CD4-positive, alpha-beta T cell treated with Interleukin-1 beta for 1 hour (primary cell): ENCODE measurements at places on chromosomes 6 and 20.

GRCh38 chr6:40845553-40845952 is 193.5 kb downstream of the UNC5CL start:
- no peak for DNase-seq

- DNase-seq, result no peak
These were observed 25.5 kb upstream of the MAPK13 start for GRCh38 chr6:36104836-36105235.

DNA sequence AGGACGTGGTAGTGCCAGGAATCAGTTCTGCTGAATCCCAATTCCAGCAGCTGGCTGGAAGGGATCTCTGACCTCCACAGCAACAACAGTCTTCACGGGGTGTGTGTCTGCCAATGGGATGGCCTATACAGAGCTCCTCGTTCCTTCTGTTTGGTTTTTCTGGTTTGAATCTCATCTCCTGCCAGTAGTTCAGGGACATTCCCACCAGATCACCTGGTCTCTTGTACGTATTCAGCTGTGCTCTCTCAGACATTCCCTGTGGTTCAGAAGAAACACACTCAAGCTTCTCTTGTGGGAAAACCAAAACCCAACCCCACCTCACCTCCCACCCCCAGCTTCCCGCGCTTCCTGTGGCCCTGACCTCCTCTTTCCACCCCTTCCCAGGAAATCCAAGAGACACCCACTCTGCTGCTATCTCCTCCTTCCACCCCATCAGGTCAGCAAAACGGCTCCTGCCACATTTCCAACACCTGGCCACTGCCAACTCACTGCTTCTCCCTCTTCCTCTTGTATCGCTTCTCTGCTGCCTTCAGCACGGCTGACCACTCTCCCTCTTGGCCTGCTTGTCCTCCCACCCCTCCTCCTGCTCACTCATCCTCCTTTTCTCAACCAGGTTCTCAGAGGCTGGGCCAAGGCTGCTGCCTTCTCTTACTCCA is 63.3 kb upstream of the PTGIS start:
- DNase-seq, result no peak

- no peak for DNase-seq
These were observed 27.9 kb downstream of the GCLC start for GRCh38 chr6:53517021-53517420.

DNA sequence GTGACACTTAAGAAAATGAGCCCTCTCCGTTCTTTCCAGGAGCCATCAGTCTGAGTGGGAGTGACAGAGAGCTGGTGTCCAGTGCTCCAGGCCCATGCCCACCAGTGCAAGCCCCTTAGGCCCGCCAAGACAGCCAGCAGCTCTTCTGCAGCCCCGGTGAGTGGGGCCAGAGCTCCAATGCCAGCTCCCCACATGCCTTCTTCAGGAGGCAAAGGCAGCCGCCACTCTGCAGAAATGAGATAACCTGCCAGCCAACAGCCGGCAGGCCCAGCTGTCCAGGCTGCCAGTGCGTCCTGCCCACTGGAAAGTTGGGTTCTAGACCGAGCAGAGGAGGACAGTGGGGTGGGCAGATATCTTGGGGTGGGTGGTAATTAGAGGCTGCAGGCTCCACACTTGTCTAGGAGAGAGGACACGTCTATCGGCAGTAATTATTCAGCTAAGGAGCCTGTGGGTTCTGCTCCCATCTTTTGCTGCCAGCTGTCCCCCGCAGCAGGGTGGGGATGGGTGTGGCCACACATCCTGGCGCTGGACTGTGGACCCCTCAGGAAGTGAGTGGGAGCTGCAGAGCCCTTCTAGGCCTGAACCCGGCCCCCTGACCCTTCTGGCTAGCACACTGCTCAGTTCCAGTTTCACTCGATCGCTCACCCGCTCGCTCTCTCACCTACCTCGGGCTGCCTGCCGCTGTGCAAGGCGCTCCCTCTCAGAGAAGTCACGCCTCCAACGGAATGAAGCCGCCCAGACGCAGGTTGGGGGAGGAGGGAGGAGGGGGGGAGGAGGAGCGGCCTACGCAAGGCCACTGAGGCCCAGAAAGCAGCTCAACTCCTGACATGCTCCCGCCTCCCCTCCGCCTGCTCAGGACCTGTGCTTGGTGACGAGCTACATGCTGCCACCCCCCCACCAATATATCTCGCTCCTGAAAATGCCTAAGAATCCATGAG is 3.6 kb downstream of the GRM4 start:
- DNase-seq, result no peak

DNA sequence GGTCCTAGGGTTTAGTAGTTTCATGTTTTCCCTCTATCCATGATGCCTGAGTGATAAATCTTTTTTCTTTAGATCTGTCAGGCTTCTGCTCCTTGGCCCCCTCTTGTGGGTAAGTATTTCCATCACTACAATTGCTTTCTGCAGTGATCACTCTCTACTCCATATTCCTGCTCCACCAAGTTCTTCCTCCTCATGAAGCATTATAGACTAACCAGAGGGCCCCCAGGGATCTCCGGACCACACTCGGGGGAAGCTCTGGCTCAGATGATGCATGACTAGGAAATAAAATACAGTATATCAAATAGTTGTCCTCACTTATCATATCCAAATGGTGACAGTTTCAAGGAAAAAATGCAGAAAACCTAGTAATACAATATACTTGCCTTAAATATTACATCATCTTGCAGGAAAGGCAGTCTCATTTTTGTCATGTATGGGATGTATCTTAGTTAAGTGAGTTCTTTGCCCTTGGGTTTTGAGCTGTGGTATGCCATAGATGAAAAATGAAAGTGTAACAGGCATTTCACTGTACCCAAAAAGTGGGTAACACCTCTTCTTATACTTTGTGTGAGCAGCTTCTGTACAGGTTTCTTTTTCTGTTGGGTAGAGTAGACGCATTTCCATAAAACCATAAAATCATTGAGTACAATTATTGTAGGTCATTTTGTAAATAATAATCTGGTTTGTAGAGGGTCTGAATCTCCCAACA is 200.9 kb upstream of the EYA4 start:
- DNase-seq, result no peak

GRCh38 chr20:39069976-39070375 is 107.8 kb downstream of the DHX35 start:
- DNase-seq, result no peak

DNA sequence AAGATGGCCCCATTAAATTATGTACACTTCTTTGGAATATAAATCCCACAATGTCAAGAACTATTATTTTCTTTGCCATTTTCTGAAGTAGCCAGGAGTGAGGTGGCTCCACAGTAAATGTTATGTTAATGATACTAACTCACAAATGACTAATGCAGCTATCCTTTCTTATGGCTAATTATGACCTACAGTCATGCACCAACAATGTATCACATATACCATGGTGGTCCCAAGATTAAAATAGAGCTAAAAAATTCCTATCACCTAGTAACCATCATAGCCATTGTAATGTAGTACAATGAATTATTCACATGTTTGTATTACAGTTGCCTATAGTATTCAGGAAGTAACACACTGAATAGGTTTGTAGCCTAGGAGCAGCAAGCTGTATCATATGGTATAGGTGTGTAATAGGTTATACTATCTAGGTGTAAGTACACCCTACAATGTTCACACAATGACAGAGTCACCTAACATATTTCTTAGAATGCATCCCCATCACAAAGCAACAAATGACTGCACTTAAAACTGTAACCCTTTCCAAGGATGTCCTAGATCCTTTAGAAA is 15.3 kb downstream of the ECHDC1 start:
- DNase-seq, result no peak

DNA sequence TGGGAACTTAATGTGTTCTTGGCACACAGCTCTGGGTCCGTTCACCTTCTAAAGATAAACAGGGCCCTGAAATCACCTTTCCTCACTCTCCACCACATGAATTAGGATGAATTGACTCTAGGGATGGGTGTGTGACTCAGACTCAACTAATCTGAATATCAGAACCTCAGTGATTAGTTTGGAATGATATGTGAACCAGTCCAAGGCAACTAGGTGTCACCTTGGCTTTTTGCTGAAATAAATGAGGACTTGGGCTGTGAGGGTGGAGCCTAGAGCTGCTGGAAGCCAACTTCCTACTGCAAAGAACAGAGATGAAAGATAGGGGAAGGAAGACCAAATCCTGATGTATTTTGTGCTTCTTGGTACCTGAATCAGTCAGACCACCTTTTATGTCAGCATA is 132.0 kb upstream of the RNF24 start:
- no peak for DNase-seq

DNA sequence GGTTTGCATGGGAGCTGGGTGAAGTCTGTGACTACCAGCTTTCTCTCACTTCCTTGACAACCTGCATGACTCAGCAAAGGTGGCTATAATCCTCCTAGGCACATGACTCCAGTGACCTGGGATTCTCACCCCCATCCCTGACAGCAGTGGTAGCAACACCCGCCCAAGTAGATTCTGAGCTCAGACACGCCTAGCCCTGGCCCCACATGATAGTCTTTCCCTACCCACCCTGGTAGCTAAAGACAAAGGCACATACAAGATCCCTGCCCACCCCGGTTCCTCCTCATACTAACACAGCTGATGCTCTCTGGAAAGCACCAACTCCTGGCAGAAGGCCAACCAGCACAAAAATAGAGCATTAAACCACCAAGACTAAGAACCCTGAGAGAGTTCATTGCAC is 25.9 kb upstream of the CRISP1 start:
- no peak for DNase-seq

DNA sequence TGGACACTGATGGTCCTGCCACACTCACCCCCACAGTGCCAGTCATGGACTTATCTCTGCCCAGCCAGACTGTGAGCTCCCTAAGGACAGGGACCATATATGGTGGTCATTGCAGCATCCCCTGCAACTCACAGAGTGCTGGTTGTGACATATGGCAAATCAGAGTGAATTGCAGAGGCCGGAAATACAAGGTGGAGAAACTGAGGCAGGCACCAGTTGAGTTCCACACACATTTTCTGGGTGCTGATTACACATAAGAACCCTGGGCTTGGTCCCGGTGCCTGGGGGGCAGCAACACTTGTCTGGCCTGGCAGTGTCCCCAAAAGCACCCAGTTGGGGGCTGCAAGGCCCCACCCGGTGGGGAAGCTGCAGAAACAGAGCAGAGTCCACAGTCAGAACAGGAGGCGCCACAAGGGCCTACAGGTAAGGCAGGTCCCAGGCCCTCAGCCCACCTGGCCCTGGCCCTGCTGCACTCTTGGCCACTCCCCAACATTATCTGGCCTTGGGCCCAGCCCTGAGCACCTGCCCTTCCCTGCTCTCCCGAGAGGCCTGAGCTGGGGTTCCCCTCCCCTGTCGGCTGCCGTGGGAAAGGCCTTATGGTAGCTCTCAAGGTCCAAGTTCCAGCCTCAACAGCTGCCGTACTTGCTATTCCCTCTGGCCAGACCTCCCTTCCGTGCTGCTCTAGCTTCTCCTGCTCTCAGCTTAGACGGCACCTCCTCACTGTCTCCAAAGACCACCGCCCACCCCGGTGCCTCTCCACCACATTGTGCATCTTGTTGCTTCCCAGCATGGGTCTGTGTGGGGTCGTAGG is 140.8 kb upstream of the PTPN1 start:
- no peak for DNase-seq

GRCh38 chr6:150899231-150899630 is 33.7 kb downstream of the MTHFD1L start:
- DNase-seq, result no peak

GRCh38 chr6:157092736-157093135 is 230.6 kb downstream of the TMEM242 start:
- no peak for DNase-seq
